ENCODE measurements at places on chromosomes 5 and 9.

- DNase-seq = no peak
Observed at GRCh38 chr9:114282926-114283325, 40.0 kb upstream of the ORM1 start.

DNA sequence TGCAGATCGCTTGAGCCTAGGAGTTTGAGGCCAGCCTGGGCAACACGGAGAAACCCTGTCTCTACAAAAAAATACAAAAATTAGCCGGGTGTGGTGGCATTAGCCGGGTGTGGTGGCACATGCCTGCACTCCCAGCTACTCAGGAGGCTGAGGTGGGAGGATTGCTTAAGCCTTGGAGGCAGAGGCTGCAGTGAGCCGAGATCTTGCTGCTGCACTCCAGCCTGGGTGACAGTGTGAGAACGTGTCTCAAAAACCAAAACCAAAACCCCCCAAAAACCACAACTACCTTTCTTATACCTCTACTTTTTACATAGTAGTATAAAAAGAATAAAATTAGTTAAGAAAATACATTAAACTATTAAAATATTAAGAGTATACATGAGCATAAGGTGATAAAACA is 121.2 kb downstream of the RAPGEF6 start:
- DNase-seq = no peak

- no peak for DNase-seq
Observed at GRCh38 chr9:126151031-126151685, 175.5 kb upstream of the MVB12B start.

DNA sequence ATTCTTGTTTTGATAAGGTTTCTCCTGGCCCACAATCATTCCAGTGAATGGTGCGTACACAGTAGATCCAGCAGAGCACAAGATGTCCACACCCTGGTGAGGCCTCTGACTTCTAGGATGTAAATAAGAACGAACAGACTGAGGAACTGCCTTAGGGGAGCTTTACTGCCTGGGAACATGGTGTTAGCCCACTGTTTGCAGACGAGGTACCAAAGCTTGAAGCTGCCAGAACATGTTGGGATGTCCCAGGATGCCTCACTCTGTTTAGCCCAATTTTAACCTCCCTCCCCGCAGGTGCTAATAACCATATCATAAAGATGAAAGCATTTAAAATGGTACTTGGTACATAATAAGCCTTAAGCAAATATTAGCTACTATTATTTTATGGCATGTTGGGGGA is 3.5 kb downstream of the LECT2 start:
- no peak for DNase-seq

- no peak for DNase-seq
Observed at GRCh38 chr9:92562461-92562967, 26.7 kb upstream of the ECM2 start.

DNA sequence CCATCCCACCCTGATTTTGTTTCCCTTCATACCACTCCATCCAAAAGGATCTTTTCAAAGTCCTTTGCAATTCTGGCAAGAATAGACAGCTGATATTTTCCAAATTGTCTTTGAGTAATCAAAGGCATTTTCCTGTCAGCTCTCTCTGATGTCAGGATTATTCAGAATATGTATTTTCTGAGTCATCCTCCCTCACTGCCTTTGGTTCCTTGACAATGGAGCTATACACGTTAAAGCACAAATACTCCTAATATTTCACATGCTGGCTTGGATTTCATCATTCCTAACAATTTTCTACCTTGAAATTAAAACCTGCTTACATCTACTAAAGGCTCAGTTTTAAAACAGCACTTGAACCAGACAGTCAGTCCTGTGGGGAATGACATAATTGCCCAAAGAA is 379.4 kb downstream of the GADD45G start:
- no peak for DNase-seq

- no peak for DNase-seq
Observed at GRCh38 chr9:6829536-6829935, 71.8 kb downstream of the KDM4C start.

DNA sequence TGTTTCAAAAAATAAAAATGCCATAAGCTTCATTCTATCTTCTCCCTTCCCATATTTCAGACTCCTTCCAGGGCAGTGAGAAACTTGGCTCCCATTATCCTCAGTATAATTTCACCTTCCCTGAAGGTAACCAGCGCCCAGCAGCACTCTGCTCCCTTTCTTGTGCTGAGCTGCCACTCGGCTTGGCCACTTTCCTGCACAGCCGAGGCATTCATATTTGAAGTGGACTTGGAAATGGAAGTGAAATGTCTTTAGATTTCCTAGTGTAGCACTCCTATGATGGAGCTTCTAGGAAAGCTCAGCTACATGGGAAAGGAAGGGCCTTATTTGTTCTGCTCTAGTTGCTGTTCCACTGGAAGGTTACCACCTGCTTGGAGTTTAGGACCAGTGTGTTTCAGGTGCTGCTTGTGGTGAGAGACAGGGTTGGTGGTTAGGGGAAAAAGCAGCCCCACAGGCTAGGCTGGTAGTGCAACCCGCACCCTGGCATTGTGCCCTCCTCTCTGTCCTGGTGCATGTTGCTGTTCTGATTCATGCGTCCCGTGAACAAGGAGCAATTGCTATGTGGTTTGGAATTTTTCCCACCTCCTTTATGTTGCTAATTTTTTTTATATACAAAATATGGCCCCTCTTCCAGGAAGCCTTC is 53.8 kb downstream of the RAD23B start:
- no peak for DNase-seq

GRCh38 chr9:129812385-129812784 is 9.4 kb downstream of the TOR1B start:
- no peak for DNase-seq

DNA sequence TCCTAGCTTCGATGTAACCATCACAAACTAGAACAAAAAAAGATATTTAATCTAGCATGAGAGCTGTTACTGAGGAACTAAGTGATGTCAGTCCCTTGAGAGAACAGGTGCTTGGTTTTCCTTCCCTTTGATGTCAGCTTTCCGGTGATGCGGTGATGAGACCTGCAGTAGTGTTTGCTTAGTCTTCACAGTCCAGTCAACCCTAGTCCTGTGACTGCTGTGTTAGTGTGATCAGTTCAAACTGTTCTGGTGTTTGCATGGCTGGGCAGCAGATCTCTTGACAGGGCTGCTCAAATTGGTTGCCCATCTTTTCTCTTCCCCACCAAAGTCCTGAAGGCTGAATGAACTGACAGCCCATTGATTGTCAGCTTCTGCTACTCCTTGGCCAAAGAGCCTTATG is 608.6 kb upstream of the DAB2 start:
- no peak for DNase-seq

DNA sequence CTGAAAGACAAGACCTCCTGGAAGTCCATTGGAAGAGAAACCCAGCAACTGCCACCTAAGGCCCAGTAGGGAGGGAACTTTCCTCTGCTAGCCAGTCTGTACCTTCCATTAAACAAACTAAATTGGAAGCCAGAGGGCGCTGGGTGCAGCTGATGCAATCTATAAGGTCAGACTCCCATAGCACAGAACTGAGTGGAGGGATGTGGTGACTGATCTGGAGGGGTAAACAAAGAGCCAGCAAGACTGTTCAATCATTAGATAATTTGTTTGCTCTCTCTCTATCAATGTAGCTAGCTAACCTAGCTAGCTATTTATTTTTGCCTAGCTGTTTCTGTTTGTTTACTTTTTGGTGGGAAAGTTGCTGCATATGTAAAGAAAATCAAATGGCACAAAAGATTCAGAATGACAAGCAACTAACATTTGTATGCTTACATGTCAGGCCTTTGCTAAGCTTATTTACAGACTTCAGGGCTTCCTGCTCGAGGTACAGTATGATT is 291.8 kb upstream of the DAB2 start:
- no peak for DNase-seq

DNA sequence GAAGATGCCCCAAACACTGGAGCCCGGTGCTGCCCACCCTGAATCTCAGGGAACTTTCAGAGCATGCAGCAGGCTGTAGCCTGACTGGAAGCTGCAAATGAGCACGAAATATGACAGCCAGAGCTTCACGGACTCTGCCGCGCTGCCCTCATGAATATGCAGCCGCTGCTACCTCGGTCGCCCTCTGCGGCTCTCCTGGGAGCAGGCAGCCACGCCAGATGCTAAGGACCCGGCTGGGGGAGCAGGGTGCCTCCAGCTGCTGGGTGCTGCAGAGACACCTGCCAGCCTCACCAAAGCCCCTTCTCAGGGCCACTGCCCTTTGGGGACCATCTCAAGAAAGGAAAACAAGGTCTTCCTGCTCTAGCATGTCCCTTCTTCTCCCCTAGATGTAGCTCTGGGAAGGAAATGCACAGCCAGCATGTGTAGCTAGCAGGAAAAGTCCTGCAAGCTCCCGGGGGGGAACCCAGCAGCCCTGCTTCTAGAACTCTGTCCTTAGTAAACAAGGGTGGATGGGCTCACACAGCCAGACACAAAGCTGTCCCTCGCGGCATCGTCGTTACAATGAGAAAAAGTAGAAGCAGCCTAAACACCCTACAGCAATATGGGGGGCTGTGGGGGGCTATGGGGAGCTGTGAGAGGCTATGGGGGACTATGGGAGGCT is 56.8 kb upstream of the OLFM1 start:
- no peak for DNase-seq

- no peak for DNase-seq
Observed at GRCh38 chr9:127308652-127309434, 44.3 kb downstream of the GARNL3 start.

DNA sequence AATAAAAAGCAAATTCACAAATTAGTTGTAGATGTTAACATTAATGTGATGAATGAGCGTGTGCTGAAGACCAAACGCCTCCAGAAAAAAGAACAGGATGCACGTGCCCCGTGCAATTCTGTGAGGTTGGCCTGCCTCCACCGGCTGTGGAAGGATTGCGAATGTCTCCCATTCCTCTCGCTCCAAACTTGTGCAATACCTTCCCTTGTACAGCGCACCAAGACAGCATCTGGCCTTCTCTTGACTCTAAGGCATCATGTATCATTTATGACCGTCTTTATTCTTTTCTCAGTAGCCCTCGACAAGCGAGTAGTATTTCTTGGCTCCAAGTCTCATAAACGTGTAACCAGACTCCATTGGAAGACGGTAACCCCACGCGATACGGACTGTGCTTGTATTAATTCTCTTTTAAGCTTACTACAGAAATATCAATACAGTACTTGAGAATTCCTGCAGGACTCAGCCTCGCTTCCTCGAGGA is 1.5 kb upstream of the TESK1 start:
- no peak for DNase-seq

DNA sequence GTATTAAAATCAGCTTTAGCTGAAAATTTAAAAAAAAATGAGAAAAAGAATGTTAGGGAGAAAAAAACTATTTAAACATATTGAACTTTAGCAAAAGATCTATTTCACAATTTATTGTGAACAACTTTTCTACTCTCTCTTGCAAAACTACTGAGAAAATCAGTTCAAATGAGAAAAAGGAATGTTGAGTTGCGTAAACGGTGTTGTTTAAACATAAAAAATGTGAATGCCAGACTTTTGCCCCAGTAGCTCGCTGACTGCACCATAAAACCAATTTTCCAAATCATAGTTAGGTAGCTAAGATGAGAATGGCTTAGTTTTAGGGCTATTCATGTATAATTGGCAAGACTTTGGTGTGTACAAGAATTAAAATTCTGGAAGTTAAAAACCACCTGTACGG is 13.4 kb upstream of the RAD23B start:
- DNase-seq = no peak

DNA sequence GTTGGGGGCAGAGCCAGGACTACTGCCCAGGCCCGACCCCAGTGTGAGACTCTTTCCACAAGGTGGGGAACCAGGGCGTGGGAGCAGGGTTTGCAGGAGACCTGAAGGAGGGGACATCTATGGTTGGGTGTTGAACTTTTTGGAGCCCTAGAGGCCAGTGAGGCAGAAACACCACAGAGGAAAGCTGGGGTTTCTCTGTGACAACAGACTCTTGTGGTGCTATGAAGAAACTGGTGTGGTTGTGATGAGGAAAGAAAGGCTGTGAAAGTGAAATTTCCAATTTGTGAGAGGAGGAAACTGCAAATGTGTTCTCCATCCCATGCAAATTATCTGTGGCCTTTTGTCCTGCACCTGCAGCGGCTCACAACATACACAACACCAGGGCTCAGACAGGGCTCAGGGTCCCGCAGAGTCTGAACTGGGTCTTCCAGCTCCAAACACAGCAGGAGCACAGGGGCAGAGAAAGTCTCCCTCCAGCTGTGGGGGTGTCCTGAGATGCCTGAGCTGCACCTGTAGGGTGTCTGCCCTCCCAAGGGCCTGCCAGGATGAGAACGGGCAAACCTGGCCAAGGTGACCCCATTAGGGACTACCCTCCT is 51.4 kb upstream of the GRHPR start:
- no peak for DNase-seq

- DNase-seq = no peak
Observed at GRCh38 chr5:137808503-137809135, 54.5 kb upstream of the HNRNPA0 start.

- DNase-seq = no peak
Observed at GRCh38 chr9:112332214-112332613, 1.2 kb downstream of the PTBP3 start.

DNA sequence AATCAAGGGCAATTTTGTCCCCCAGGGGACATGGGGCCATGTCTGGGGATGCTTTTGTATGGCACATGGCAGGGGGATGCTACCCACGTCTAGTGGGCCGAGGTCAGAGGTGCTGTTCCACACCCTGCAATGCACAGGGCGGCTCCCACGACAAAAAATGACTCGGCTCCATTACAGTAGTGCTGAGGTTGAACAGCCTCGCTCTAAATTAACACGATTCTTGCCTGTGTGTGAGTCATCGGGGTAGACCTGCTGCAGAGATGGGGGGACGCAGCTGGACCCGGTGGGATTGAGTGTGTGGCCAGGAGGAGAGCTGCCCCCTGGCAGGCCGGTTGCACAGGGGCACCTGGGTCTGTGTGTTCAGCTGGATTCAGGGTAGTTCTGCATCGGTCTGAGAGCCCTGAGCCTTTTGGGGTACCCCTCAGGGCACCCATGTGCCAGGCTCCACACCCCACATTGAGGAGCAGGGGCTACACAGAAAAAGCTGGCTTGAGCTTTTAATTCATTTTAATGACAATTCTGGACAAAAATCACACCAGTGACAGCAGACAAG is 20.0 kb upstream of the COL5A1 start:
- no peak for DNase-seq

GRCh38 chr5:143494595-143494994 is 91.1 kb upstream of the NR3C1 start:
- DNase-seq = no peak

DNA sequence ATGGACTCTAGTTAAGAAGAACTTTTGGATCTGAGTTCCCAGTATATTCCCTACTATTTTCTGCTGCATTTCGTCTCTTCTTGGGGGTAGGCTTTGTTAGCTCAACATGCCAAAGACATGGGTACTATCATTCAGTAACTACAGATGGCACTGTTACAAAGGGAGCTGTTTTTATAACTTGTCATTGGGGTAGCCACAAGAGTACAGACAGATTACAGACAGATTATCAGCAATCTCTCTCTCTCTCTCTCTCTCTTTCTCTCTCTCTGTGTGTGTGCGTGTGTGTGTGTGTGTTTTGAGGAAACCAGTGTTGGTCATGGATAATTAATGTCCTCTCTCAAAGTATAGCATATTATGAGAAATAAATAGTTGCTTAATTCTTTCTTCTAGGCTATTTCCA is 116.1 kb downstream of the WDR70 start:
- DNase-seq = no peak

- DNase-seq = no peak
Observed at GRCh38 chr5:93154535-93154934, 426.5 kb downstream of the NR2F1-AS1 start.

- DNase-seq = no peak
Observed at GRCh38 chr9:129422032-129422842, 198.7 kb downstream of the C9orf50 start.

- no peak for DNase-seq
Observed at GRCh38 chr9:34962546-34962945, 4.5 kb downstream of the PHF24 start.

GRCh38 chr9:96169901-96170300 is 132.1 kb downstream of the HSD17B3 start:
- DNase-seq = no peak

GRCh38 chr9:80792726-80793125 is 896.6 kb downstream of the TLE1 start:
- DNase-seq = no peak

Data from stimulated activated CD8-positive, alpha-beta memory T cell treated with anti-CD3 and anti-CD28 coated beads, Interleukin-7, amount 100 ng/mL, for 1 hour (primary cell).